ENCODE measurements at places on chromosomes 1 and 21. TPM values are rescaled to one million over a fixed set of nuclear protein-coding genes. Genes with fewer than 3 reads are reported as not detected.

S100A7A gene
- polyA plus RNA-seq: not detected

ZNF695 gene
- 1.2 TPM for polyA plus RNA-seq

ANKRD34A gene
- polyA plus RNA-seq: 0.83 TPM

ZSWIM5 gene
- 0.09 TPM for polyA plus RNA-seq
